Tibial nerve (tissue), 4 donors: ENCODE measurements at places on chromosomes 16 and 17. TPM values are rescaled to one million over a fixed set of nuclear protein-coding genes. Genes with fewer than 3 reads are reported as not detected.

The KRT33B gene
- total RNA-seq: not detected

The HIGD1B gene
- not detected for total RNA-seq

The TEKT1 gene
- total RNA-seq: not detected

The HOXB7 gene
- total RNA-seq: 2.2 TPM

The CHST4 gene
- total RNA-seq: not detected

The CLEC19A gene
- total RNA-seq: not detected

The CBX2 gene
- total RNA-seq: 5.9 TPM

The GLIS2 gene
- total RNA-seq: 10.6 TPM

The TTYH2 gene
- total RNA-seq: 37.2 TPM

The NOD2 gene
- 1.3 TPM for total RNA-seq

The CTRB2 gene
- 11.1 TPM for total RNA-seq

The OTOP3 gene
- not detected for total RNA-seq

The XAF1 gene
- 50.3 TPM for total RNA-seq

The SF3B3 gene
- total RNA-seq: 108 TPM

The B4GALNT2 gene
- not detected for total RNA-seq

The OR1A1 gene
- not detected for total RNA-seq

The NPLOC4 gene
- total RNA-seq: 51.1 TPM

The MYH11 gene
- 33.7 TPM for total RNA-seq

The SULT1A4 gene
- 6.9 TPM for total RNA-seq

The KRT28 gene
- not detected for total RNA-seq

The OR3A3 gene
- total RNA-seq: not detected

The UBALD1 gene
- 10.5 TPM for total RNA-seq

The SCGB1C2 gene
- total RNA-seq: not detected

The CCDC92B gene
- total RNA-seq: not detected

The RNF227 gene
- 2.6 TPM for total RNA-seq

The MEOX1 gene
- total RNA-seq: 5.5 TPM

The ARHGAP44 gene
- 2.4 TPM for total RNA-seq

The CLDN7 gene
- 5.9 TPM for total RNA-seq

The OR1F1 gene
- total RNA-seq: not detected

The G6PC1 gene
- total RNA-seq: not detected

The CCL17 gene
- not detected for total RNA-seq

The TMEM235 gene
- total RNA-seq: not detected

The GPR179 gene
- 0.44 TPM for total RNA-seq

The CSH1 gene
- total RNA-seq: not detected

The HYDIN gene
- 0.21 TPM for total RNA-seq

The PDIA2 gene
- 3.3 TPM for total RNA-seq

The ZCCHC14 gene
- total RNA-seq: 34.1 TPM

The ABHD15 gene
- total RNA-seq: 32.7 TPM

The RNF40 gene
- 94.5 TPM for total RNA-seq

The ENGASE gene
- total RNA-seq: 62.4 TPM

The CACNG3 gene
- total RNA-seq: not detected

The COX4I1 gene
- total RNA-seq: 401 TPM

The PHF12 gene
- total RNA-seq: 47.9 TPM

The SOCS1 gene
- total RNA-seq: 8.4 TPM

The TCAP gene
- total RNA-seq: 5.5 TPM

The MYH1 gene
- not detected for total RNA-seq

The PAGR1 gene
- total RNA-seq: 70.7 TPM

The TERB1 gene
- total RNA-seq: not detected

The HMOX2 gene
- total RNA-seq: 55.7 TPM

The GPS2 gene
- total RNA-seq: 36.1 TPM

The ACE gene
- 7.5 TPM for total RNA-seq

The ZSCAN10 gene
- total RNA-seq: not detected

The PIRT gene
- not detected for total RNA-seq

The SLC16A11 gene
- total RNA-seq: 0.78 TPM

The GPRC5C gene
- total RNA-seq: 43.5 TPM

The SHISA6 gene
- 24.9 TPM for total RNA-seq

The EIF4A3 gene
- total RNA-seq: 69.0 TPM

The PRAC2 gene
- total RNA-seq: not detected
